ENCODE measurements at places on chromosomes 13 and 19.

DNA sequence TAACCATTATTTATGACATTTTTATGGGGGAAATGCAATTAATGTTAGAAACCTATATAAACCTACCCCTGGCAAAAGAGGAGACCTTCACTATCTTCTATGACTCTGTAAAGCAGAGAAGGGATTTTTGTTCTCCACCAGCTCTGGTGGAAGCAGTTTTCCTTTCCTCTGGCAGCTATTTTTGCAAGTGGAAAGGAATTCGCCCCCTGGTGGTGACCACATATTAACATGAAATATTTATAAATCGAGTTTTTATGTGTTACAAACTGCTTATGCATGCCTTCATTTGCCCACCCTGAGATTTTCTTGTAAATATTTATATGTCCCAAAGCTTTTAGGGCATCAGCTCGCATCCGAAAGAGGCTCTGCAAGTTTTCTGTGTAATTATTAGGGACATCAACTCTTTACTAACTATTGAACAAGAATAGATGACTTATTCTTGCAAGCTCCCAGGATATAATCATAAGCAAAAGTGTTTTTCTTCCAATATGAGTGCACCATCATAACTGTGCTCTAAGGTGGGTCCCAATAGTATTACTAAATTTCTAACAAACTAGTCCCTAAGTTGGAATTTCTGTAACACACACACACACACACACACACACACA lies 62.4 kb downstream of the SERTM1 start:
- peak; percentile 64 for DNase-seq

DNA sequence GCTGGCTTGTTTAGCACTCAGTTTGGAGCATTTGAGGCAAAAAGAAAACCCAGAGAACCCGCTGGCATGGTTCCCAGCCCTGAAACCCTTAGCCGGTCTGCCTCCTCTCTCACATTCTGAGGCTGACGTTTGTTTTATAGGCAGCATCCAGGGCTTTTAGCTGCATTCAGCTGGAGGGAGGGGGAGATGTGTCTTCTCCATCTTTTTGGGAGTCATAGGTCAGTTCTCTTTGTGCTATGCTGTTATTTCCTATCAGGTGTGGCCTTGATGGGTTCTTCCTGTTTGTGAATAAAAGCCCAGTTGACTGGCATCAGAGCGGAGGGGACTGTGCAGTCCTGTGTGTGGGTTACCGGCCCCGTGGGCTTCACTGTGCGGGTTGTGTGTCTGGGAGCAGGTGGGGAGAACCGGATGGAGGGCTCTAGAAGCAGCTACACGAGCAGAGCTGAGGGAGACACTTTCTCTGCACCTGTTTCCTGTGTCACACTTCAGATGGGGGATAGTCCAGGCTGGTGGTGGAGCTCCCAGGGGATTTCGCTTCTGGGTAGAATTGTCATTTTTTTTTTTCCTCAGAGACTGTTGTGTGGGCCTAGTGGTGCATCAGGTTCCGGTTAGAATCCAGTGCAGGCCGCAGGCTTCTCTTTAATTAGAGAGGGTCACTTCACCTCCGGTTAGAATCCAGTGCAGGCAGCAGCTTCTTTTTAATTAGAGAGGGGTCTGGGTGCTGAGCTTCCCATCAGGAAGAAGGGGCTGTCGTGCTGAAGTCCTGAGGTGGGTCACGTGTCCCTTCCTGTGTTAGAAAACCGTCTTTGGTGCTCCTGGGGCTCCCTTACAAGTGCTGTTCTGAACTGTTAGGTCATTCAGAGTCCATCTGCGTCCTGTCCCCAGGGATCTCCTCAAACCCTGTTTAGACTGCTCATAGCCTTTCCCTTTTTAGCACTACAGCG lies 69.6 kb downstream of the ARHGEF7 start:
- no peak for DNase-seq

DNA sequence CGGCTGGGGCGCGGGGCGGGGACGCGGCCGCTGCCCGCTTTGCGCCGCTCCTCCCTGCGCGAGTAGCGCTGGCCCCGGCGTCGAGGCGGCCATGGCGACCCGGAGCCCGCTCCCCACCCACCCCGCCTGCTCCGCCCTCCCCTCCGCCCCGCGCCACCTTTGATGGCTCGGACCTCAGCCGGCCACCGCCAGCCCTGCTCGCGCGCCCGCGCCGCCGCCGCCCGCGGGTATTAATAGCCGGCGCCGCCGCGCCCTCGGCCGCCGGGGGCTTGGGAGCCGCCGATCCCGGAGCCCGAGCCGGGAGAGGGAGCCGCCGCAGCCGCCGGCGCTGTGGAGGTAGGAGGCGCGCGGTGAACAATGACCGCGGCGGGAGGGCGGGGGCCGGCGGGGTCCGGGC lies 261 bp downstream of the FARP1 start:
- DNase-seq, result no peak

- no peak for DNase-seq
Measured at GRCh38 chr19:48190288-48190884, 19.9 kb downstream of the ZSWIM9 start.

- DNase-seq, result no peak
Measured at GRCh38 chr19:15107061-15108010, at the start of gene SYDE1. Gene SYDE1, plus strand, starts transcription at chr19:15107401. Its CDS starts 33 bp downstream, at chr19:15107434.

GRCh38 chr19:3665681-3666544 lies 34.4 kb downstream of the PIP5K1C start:
- DNase-seq, result no peak

- no peak for DNase-seq
Measured at GRCh38 chr13:31755803-31756212, 16.5 kb downstream of the RXFP2 start.

DNA sequence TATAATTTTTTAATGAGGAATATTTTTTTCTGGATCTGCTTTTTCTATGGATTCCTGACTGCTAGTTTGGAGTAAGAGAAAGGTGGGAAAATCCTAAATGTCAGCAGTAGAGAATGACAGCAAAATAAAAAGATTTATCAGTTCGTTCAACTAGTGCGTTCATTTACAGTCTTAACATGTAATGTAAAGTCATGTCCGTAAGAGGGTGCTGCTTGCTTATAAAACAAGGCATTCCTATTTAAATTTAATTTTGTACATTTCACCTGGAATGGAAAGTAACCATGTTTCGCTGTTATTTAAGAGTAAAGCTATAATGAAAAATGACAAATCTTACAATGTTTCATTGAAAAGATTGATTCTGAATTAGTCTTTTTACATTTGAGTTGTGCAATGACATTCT lies 76.6 kb downstream of the ZMYM2 start:
- DNase-seq, result no peak

GRCh38 chr19:5193192-5193591 lies 147.4 kb downstream of the PTPRS start:
- DNase-seq, result no peak

DNA sequence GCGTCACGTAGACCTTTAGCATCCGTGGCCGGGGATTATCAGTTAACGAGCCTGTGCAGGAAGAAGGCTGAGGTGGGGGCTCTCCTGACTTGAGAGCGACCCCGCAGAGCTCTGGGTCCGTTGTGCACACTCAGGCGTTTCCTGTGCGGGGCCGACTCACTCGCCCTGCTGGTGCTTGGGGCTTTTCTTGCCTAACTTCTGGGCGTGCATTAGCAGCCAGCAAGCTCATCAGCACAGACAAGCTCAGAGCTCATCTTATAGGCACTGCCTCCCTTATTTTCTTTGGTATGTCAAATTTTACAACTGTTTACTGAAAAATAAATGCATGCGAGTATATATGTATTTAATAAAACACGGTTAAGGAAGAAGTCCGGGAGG lies 23.7 kb downstream of the ADPRHL1 start:
- no peak for DNase-seq

GRCh38 chr19:13079542-13079986 lies 23.1 kb downstream of the LYL1 start:
- DNase-seq, result no peak

DNA sequence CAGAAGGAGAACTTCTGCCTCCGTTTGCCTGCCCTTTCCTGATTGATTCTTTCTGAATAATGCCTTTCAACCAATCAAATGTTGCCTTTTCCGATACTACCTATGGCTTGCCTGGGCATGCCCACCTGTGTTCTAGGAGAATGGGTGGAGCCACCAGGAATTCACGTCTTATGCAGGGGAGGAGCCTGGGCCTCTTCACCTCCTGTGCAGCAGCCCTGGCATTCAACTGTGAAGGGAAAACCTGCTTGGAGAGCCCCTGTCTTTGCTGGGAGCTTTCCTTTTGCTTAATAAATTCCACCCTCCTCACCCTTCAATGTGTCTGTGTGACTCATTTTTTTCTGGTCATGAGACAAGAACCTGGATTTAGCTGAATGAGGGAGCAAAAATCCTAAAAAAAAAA lies 730.7 kb downstream of the UQCRFS1 start:
- no peak for DNase-seq

- no peak for DNase-seq
Measured at GRCh38 chr19:45659096-45659729, 8.8 kb upstream of the GIPR start.

- no peak for DNase-seq
Measured at GRCh38 chr13:44274771-44275205, 98.8 kb upstream of the SERP2 start.

DNA sequence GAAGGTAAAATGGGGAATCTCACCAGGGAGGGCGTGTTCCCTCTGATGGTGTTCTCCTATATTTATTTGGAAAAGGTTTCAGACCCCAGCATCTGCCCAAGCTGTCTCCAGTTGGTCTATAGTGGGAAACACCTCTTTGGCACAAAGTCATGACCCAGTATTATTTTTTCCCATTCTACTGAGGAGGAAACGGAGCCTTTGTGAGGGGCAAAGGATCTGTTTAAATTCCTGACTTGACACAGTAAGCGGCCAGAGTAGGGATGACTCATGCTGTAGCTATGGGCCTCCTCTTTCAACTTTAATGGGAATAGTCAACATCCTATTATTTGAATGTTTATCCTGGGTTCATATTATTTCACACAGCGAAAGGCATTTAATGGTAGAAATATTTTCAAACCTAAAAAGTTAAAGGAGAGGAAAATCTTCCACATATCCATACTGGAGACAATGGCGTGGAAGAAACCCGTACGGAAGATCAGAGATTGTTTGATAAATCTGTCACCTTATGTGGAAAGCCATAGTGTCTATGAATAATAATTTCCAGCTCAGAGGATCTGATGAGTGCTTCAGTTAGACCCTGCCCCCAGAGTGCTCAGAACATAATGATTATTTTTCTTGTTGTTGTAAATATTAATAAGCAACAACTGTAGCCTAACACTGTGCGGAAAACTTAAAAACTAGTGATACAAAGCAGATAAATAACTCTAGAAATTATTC lies 126.0 kb downstream of the FOXO1 start:
- DNase-seq, result no peak

GRCh38 chr19:40298026-40298425 lies 12.9 kb upstream of the AKT2 start:
- no peak for DNase-seq

- DNase-seq, result no peak
Measured at GRCh38 chr19:39369200-39369599, 21.7 kb downstream of the PAF1 start.

- no peak for DNase-seq
Measured at GRCh38 chr13:20090349-20090748, 70.5 kb downstream of the GJA3 start.

GRCh38 chr19:305240-306150 lies 14.3 kb upstream of the PLPP2 start:
- DNase-seq, result no peak

DNA sequence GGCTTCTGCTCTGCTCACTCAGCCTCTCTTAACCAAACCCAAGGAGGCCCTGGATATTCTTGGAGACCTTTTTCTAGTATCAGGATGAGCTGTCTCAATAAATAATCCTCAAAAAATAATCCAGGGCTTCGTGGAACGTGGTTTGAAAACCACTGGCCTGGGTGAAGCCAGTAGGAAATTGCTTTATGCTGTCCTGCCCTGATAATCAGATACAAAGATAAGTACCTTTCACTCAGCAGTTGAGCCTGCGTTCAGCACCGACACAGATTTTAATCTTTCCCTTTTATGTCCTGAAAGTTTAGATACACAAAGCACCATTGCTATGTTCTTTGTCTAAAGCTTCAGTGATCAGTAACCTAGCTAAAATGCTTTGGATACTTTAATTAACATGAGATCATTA lies 460.0 kb downstream of the RFC3 start:
- DNase-seq, result no peak

- DNase-seq, result no peak
Measured at GRCh38 chr13:40211586-40211968, 454.9 kb downstream of the FOXO1 start.

DNA sequence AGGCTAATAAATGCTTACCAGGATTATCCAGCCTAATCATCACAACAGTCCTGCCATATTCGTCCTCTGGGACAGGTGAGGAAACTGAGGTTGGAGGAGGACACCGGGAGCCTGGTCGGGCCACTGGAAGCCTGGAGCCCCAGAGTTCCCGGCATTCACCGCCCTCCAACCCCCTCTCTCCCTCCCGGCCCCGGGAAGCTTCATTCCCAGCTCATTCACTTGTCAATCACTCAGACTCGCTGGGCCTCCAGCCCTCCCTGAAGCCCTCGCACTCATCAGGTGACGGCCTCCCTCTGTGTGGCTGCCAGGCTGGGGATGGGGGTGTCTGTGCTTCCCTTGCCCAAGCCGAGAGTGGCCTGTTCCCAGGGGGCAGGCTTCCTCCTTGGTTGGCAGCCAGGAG lies 22.5 kb upstream of the ZNF99 start:
- no peak for DNase-seq

DNA sequence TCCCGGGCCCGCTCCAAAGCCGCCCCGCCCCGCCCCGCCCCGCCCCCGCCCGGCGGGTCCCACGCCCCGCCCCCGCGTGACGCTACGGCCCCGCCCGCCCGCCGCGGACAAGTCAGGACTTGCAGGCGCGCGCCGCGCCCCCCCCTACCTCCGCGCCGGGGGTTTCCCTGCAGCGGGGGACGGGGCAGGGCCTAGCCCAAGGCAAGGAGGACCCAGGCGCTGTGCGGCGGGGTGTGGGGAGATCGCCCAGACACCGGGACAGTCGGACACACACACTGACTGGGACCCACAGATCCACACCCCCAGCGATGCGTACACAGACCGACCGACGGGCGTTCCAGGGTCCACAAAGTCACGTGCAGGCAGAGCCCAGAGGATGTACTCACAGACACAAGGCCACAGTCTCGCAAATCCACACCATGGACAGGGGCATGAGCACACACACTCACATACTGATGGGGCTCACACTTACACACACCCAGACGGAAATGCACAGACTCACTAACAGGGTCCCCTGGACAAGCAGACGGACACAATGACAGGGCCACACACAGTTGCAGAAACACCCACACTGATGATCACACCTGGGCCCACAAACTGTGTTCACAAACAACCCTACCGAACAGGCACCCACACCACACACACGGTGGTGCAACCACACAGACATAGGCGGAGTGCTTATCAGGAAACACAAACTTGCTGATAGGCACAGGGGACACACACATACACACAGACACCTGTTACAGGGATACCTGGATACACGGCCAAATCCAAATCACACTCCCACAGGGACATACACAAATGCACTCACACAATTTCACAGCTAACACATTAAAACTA lies 436 bp upstream of the BBC3 start:
- peak; percentile 80 for DNase-seq

GRCh38 chr19:18893587-18894253 lies 2.2 kb downstream of the CERS1 start:
- DNase-seq, result no peak
